ENCODE measurements at places on chromosomes 3 and 15.

- no peak for DNase-seq
Observed at GRCh38 chr15:80591471-80591870, 103.6 kb upstream of the ABHD17C start.

GRCh38 chr3:145175626-145176025 is 985.4 kb downstream of the PLOD2 start:
- DNase-seq: no peak

DNA sequence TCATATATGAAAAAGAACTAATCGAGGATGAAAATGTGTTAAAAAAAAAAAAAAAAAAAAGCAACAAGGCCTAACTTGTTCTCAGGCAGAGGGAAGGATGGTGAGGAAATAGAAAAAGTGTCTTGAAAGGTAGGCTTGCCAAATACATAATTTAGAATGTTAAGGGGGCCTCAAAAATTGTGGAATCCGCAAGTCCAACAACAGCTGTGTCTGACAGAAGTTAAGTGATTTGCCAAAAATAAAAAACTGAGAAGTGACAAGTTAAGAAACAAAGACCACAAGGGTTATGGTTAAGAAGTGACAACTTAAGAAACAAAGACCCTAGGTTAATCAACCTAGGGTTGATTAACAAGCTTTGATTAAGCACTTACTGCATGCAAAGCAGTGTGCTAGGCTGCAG is 110.6 kb downstream of the P2RY1 start:
- DNase-seq: no peak

- DNase-seq: no peak
Observed at GRCh38 chr3:117450026-117450425, 740.4 kb downstream of the TUSC7 start.

- peak; percentile 83 for DNase-seq
Observed at GRCh38 chr15:40782609-40783227, 12.9 kb downstream of the C15orf62 start.

GRCh38 chr3:127889461-127889863 is 25.6 kb upstream of the KBTBD12 start:
- peak; percentile 69 for DNase-seq

DNA sequence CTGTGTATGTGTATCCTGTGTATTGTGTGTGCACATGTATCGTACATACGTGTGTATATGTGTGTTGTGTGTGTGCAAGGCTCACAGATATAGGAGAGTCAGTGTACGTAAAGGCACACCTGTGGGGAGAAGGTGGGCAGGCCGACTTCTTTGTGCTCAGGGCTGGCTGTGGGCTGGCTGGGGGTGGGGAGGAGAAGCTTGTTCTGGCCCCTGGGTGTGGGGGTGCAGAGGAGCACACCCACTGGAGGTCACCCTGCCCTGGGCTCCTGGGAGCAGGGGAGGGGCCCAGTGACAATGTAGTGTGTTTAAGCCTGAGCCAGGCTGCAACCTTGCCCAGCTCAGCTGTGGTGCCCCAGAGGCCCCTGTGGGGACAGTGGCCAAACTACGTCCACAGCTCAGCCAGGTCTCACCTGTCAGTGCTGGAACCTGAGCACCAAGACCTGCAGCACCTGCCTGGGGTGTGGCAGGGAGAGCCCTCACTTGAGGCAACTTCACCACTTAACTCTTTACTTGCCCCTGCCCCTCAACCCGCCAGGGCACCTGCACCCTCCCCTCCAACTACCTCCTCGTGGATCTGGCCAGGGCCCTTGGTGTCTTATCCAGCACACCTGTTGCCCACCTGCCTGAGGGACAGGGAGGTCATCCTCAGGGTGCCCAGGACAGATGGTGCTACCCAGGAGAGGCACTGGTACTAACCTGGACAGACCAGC is 2.6 kb upstream of the HHATL start:
- no peak for DNase-seq

DNA sequence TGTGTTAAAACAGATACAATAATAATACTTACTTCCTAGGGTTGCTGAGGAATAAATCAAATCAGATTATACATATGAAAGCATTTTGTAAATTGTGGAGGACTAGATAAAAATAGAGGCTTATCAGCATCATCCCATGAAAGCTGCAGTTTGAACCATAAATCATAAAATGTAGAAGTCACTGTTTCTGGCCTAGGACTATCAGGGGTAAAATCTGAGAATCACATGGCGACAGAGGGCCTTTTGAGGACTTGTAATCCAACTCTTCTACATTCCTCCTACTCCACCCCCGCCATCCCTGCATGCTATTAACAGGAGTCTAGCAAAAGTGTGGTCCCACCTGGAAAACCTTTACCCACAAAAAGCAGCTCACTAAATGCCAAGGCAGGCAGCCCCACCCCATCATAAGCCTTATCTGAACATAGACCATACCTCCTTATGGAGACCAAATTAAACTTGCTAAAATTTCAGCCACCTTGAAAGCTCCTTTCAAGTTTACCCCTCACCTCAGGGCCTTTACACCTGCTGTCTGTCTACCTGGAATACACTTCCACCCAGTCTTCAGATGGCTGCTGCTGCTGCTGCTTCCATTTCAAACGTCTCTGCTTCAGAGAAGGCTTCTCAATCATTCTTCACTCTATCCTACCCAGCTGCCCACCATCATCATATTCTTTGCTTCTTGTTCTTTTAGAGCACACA is 11.5 kb downstream of the MB21D2 start:
- no peak for DNase-seq

GRCh38 chr3:135558906-135559305 is 406.6 kb upstream of the PPP2R3A start:
- DNase-seq: no peak

DNA sequence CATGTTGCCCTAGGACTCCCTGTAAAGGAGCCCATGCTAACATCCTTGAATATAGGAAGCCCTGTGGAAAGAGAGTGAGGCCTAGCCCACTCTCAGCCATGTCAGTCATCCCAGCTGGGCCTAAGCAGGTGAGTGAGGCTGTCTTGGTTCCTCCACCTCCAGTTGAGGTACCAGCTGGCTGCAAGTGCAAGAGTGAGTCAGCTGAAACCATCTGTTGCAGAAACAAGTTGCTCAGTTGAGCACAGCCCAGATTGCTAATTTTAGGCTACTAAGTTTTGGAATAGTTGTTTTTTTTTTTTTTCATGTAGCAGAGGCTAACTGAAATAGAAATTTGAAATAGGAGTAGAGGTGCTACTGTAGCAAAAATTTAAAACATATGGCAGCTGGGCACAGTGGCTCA is 43.7 kb upstream of the ADPGK start:
- no peak for DNase-seq

- no peak for DNase-seq
Observed at GRCh38 chr3:50327129-50327528, 894 bp downstream of the TUSC2 start.

DNA sequence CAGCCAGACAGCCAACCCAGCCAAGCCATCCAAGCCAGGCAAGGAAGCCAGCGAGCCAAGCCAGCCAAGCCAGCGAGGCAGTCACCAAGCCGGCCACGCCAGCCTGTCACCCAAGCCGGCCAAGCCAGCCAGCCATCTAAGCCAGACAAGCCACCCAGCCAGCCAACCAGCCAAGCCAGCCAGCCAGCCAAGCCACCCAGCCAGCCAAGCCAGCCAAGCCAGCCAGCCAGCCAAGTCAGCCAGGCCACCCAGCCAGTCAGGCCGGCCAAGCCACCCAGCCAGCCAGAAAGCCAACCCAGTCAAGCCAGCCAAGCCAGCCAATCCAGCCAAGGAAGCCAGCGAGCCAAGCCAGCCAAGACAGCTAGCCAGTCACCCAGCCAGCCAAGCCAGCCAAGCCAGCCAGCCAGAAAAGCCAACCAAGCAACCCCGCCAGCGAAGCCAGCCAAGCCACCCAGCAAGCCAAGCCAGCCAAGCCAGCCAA is 201.2 kb downstream of the GOLGA6L6 start:
- DNase-seq: no peak

GRCh38 chr15:39125904-39126303 is 455.0 kb upstream of the THBS1 start:
- DNase-seq: peak; percentile 78

GRCh38 chr3:43872301-43872700 is 181.6 kb downstream of the ABHD5 start:
- DNase-seq: peak; percentile 81

DNA sequence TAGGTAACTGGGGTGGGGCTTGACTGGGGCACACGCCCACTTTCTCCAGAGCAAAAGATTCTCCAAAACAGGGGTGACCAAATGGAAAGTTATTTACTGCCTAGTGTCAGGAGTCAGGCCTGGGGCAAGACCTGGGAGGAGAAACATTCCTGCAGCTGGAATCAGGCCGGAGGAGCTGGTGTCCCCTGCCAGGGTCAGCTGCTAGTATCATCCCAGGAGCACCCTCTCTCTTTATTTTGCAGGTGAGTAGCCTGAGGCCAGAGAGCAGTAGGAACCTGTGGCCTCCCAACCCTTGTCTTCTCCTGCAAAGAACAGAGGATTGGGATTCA is 32.9 kb downstream of the DNAJB8 start:
- DNase-seq: no peak

DNA sequence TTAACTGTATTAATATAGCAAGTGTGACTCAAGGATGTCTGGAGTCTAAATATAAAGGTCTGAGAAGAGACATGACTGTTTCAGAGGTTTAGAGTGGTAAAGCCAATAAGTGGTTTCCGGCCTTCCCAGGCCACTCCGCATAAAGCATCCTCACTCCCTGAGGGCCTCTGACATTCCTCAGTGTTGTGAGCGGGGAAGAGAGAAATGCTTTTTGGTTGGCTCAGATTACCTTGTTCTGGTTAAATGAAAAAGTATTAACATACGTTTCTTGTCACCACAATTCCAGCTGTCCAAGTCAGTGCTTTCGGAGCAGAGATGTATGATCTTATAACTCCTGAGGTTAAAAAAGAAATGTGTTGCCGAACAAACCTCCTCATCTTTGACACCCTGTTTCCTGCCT is 103.8 kb downstream of the RBMS3 start:
- no peak for DNase-seq

- DNase-seq: no peak
Observed at GRCh38 chr3:54427501-54427900, 305.1 kb downstream of the CACNA2D3 start.

- no peak for DNase-seq
Observed at GRCh38 chr3:71961891-71962290, 176.9 kb upstream of the PROK2 start.

DNA sequence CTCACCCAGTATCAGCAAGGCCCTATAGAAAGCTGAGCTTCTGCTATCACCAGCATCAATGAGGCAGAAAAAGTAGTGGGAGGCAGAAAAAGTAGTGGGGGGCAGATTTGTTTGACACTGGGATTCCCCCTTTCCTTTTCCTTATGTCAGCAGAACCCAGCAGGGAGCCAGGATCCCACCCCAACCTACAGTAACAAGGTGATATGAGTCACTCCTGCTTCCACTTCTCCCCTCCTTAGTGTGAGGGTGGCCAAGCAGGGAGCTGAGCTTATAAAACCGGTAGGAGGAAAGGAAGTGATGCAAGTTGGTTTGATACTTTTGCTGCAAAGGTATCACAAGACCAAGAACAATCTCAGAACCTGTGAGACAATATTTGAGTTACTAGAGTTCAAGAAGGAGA is 128.7 kb downstream of the SCAPER start:
- no peak for DNase-seq

- no peak for DNase-seq
Observed at GRCh38 chr3:101851850-101852714, 2.8 kb downstream of the NFKBIZ start.

DNA sequence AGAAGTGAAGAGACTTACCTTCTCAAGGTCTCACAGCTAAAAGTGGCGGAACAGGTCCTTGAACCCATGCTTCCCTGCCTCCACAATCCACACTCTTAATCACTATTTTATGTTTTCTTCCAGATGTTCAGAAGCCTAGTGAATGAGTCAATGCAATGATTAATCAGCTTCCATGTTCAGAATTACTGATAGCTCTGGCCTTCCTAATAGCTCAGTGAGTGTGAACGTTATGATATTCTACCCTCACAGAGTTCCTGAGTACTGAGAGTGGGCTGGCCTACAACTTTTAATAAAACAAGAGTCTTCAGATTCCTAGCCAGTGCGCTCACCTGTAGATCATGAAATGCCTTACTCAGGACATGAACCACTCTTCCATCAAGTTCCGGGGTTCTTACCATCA is 443.0 kb upstream of the ADAMTS9 start:
- DNase-seq: no peak

DNA sequence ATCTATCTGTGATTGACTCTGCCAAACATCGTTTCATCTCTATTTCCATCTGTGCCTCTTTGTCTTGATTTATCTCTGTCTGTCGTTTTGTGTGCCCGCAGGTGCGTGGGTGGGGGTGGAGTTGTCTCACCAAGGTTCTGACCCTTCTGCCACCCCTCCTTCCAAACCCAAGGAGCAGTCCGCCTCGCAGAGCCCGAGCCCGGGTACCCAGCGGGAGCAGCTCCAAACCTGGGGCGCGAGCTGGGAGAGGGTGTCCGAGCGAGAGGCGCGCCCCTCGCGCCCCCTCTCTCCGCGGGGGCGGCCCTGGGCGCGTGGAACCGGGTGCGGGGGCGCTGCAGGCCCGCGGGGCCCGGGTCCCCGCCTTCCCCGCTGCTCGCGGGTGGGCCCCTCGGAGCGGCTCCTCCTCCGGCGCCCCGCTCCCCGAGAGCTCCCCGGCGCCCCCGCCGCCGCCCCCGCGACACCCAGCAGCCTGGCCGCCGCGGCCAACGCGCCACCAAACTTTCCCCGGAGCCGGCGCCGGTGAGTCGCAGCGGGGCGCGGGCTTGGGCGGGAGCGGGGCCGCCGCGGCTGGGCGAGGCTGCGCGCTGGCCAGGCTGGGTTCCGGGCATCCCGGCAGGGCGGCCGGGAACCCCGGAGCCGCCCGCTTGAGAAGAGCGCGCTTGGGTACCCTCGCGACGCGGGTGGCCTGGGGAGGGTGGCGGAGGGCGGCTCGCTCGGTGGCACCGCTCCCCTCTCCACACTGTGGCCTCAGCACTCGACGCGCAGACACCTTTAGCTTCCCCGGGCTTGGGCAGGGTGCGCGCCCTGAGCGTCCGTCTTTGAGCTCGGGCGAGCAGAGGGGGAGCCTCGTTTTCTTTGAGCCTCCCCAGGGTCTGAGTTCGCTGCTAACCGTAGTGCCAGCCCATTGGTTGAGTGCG is at the start of gene HRH1:
TSS of gene HRH1 (plus strand) at position 458 of the 917 bp plus-strand sequence. CDS start 104,545 bp downstream, outside the sequence.
- peak; percentile 23 for DNase-seq

- no peak for DNase-seq
Observed at GRCh38 chr3:107407355-107407754, 30.1 kb downstream of the CCDC54 start.

DNA sequence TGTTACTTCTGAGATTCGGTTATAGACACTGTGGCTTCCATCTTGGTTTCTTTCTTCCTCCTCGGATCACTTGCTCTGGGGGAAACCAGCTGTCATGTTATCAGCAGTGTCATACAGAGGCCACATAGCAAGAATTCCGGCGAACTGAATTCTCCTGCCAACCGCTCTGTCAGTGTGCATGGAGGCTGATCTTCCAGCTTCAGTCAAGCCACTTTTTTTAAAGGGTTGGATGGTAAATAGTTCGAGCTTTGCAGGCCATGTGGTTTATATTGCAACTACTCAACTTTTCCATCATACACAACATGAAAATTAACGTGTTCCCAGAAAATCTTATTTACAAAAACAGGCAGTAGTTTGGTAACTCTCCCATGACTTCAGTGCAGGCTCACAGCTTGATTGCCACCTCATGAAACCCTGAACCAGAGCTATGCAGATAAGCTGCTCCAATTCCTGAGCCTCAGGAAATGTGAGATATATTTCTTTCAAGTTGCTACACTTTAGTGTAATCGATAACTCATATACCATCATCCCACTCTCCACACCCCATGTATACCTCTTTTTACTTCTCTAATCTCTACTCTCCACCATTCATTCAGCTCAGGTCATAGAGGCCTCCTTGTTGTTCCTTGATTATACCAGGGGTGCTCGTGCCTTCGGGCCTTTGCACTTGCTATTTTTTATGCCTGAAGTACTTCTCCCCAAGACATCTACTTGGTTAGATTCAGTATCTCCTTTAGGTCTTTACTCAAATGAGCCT is 7.2 kb downstream of the RPL22L1 start:
- no peak for DNase-seq

- DNase-seq: peak; percentile 54
Observed at GRCh38 chr3:188270423-188270972, 116.5 kb downstream of the LPP start.

All from MCF 10A (cell line).